Cortex of kidney (tissue), 1 donor: ENCODE measurements at places on chromosomes 3 and 15.

GRCh38 chr3:112372396-112372795 lies 39.4 kb downstream of the CD200 start:
- DNase-seq, result no peak

- DNase-seq, result no peak
Measured at GRCh38 chr15:27495963-27496459, 525.0 kb downstream of the GABRG3 start.

DNA sequence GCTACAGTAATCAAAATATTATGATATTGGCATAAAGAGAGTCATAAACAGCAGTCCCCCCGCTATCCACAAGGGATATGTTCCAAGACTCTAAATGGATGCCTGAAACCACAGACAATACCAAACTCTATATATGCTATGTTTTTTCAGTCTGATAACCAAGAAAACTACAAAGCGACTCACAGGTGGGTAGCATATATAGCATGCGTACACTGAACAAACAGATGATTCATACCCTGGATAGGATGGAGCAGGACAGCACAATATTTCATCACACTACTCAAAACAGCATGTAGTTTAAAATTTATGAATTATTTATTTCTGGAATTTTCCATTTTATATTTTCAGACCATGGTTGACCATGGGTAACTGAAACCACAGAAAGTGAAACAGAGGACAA lies 87.0 kb upstream of the PPP2R3A start:
- no peak for DNase-seq

- DNase-seq, result no peak
Measured at GRCh38 chr3:123294296-123294938, 92.7 kb downstream of the SEC22A start.

DNA sequence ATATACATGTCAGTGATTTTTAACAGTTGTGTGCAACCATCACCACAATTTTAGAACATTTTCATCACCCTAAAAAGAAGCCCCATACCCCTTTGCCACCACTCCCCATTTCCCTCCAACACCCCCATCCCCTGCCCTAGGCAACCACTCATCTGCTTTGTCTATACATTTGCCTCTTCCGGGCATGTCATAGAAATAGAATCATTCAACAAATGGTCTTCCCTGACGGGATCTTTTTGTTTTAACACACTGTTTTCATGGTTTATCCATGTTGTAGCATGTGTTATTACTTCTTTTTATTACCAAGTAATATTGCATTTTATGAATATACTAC lies 4.0 kb downstream of the VILL start:
- no peak for DNase-seq
